ENCODE measurements at places on chromosomes 6 and 20.

GRCh38 chr6:40164345-40164755 lies 230.1 kb upstream of the MOCS1 start:
- no peak for DNase-seq
- H3K4me3 ChIP-seq: no peak overlapping the region
- H3K36me3 ChIP-seq: no peaks in the 10 kb centered on the region
- H3K27me3 ChIP-seq: no peaks in the 10 kb centered on the region

GRCh38 chr6:743320-744096 lies 50.6 kb upstream of the EXOC2 start:
- no peaks in the 10 kb centered on the region for H3K36me3 ChIP-seq
- DNase-seq: no peak
- no peak overlapping the region for H3K27ac ChIP-seq
- no peak overlapping the region for H3K4me3 ChIP-seq
- no peaks in the 10 kb centered on the region for H3K4me1 ChIP-seq

- H3K36me3 ChIP-seq: peaks cover 15% of the 10 kb centered on the region
- H3K27me3 ChIP-seq: no peaks in the 10 kb centered on the region
- H3K4me1 ChIP-seq: peaks cover 54% of the 10 kb centered on the region
- H3K27ac ChIP-seq: peak overlapping the region; percentile 3
These were observed 84.2 kb downstream of the TCP11 start for GRCh38 chr6:35056952-35057351.

GRCh38 chr6:41763470-41763869 lies 16.2 kb downstream of the FRS3 start:
- no peak for DNase-seq
- H3K27me3 ChIP-seq: no peaks in the 10 kb centered on the region
- no peak overlapping the region for H3K27ac ChIP-seq
- no peaks in the 10 kb centered on the region for H3K4me1 ChIP-seq
- no peaks in the 10 kb centered on the region for H3K36me3 ChIP-seq

GRCh38 chr6:145071836-145072235 lies 663.5 kb downstream of the EPM2A start:
- no peaks in the 10 kb centered on the region for H3K27me3 ChIP-seq
- no peaks in the 10 kb centered on the region for H3K4me1 ChIP-seq
- no peak overlapping the region for H3K27ac ChIP-seq
- H3K4me3 ChIP-seq: no peak overlapping the region
- no peaks in the 10 kb centered on the region for H3K36me3 ChIP-seq

- no peaks in the 10 kb centered on the region for H3K36me3 ChIP-seq
- DNase-seq: no peak
- no peaks in the 10 kb centered on the region for H3K27me3 ChIP-seq
These were observed 1.6 kb downstream of the NDRG3 start for GRCh38 chr20:36744243-36744642.

DNA sequence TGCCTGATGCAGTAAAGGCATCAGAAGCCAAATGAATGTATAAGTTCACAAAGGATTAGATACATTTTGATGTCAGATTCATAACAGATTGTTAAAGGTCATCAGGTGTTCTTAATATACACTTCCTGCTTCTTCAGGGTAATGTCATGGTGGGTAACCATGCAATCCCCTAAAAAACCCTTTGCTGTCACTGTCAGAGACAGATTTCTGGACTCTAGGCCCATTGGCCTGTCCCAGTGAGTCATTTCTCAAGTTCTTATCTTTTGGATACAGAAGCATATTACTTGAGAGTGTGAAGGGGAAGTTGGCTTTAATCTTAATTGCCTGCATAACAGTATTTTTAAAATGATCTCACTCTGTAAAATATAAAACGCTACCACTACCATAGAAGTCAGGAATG lies 895.6 kb upstream of the MAP3K7 start:
- no peaks in the 10 kb centered on the region for H3K27me3 ChIP-seq
- no peak overlapping the region for H3K4me3 ChIP-seq
- H3K4me1 ChIP-seq: peaks cover 6% of the 10 kb centered on the region
- no peaks in the 10 kb centered on the region for H3K36me3 ChIP-seq
- no peak for DNase-seq

GRCh38 chr20:57672164-57672563 lies 37.7 kb downstream of the PMEPA1 start:
- H3K27ac ChIP-seq: peak overlapping the region; percentile 53
- peaks cover 81% of the 10 kb centered on the region for H3K4me1 ChIP-seq
- H3K4me3 ChIP-seq: no peak overlapping the region
- DNase-seq: peak; percentile 63
- no peaks in the 10 kb centered on the region for H3K27me3 ChIP-seq
- no peaks in the 10 kb centered on the region for H3K36me3 ChIP-seq

DNA sequence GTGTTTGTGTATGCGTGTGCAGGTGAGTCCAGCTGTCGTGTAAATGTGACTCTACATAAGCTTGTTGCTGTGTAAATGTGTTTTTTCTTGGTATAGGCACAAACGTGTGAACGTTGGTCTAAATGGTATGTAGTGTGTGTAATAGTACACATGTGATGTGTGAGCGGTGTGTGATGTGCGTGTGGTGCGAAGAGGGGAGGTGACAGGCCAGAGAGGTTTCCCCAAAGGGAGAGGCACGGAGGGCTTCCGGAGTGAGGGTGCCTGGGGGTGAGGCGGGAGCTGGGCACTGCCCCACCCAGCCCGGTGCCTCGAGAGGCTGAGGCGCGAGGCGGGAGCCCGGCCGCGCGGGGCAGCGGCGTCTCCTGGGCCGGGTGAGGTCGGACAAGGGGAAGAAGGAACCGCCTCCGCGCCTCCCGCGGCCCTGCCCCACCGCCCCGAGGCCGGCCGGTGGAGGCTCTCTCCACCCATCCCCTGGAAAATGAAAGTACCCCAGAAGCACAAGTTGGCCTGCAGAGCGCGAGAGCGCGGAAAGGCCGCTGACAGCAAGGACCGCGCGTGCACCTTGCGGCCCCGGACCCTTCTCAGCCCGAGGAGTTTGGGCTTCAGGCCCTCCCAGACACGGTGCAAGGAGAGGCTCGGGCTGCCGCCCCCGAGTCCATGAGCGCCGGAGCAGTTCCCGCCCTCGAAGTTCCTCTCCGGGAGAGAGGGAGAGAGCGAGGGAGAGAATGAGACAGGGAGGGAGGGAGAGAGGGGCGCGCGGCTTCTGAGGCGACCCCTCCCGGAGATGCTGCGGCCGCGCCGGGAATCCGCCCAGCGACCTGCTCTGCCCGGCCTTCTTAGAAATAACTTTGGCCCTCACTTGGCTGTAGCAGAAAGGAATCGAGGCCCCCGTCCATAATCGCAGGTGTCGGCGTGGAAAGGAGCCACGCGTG lies 43.2 kb upstream of the OSTM1 start:
- H3K4me3 ChIP-seq: peak overlapping the region; percentile 79
- no peak overlapping the region for H3K27ac ChIP-seq
- H3K36me3 ChIP-seq: no peaks in the 10 kb centered on the region
- peaks cover 21% of the 10 kb centered on the region for H3K4me1 ChIP-seq
- DNase-seq: no peak
- H3K27me3 ChIP-seq: peaks cover 7% of the 10 kb centered on the region

- no peak overlapping the region for H3K27ac ChIP-seq
- peaks cover 3% of the 10 kb centered on the region for H3K4me1 ChIP-seq
- H3K4me3 ChIP-seq: no peak overlapping the region
- H3K36me3 ChIP-seq: no peaks in the 10 kb centered on the region
These were observed 1.9 kb downstream of the FAM83C start for GRCh38 chr20:35290186-35290886.

DNA sequence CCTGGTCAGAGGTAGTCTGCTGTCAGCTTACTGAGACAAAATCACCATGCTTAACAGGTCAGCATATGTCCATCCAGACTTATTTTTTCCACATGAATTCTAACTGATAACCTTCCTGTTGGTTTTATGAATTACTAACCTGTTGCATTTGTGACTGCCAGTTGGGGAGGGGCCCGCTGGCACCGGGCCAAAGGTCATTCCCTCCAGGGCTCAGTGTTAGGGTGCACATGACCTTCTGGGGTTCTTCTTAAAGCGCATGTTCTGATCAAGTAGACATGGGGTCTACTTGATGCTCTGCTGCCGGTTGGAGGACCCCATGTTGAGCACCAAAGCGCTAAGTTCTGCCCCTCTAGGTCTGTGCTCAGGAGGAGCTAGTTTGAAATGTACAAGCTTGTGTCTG lies 15.6 kb downstream of the DUSP22 start:
- no peaks in the 10 kb centered on the region for H3K27me3 ChIP-seq
- no peak for DNase-seq
- H3K36me3 ChIP-seq: peaks cover 3% of the 10 kb centered on the region
- H3K27ac ChIP-seq: no peak overlapping the region
- H3K4me3 ChIP-seq: no peak overlapping the region

DNA sequence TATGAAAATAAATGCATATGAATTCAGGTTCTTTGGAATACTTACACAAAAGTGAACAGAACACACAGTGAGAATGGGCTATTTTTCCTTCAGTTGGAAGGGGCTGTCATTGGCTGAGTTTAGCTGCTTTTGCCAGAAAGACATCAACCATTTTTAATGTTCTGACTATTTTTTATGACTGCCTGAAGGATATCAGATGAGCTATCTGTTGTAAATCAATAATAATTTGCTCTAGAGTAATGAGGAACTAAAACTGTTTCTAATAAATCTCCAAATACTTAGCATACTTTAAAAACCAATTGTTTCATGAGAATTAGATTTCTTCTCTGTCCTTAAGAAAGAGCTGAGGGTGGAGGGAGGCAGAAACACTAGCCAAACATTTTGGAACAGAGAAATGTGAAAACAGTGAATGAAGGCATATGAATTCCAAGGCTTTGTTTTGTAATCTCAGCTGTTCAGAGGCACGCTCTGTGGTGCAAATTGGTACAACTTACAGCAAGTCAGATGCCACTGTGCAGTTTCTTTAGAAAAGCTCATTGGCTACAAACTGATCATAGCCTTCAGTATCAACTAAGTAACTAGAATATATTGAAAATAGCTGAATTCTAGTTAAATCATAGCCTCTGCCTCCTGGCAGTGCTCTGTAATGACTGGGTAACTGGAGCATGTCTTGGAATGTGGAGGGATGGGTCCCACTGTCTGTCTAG lies 228.9 kb upstream of the JAG1 start:
- H3K27me3 ChIP-seq: no peaks in the 10 kb centered on the region

- H3K27ac ChIP-seq: no peak overlapping the region
- no peaks in the 10 kb centered on the region for H3K27me3 ChIP-seq
- no peaks in the 10 kb centered on the region for H3K36me3 ChIP-seq
- H3K4me3 ChIP-seq: no peak overlapping the region
- no peak for DNase-seq
These were observed 201.6 kb upstream of the JARID2 start for GRCh38 chr6:15044146-15044882.

DNA sequence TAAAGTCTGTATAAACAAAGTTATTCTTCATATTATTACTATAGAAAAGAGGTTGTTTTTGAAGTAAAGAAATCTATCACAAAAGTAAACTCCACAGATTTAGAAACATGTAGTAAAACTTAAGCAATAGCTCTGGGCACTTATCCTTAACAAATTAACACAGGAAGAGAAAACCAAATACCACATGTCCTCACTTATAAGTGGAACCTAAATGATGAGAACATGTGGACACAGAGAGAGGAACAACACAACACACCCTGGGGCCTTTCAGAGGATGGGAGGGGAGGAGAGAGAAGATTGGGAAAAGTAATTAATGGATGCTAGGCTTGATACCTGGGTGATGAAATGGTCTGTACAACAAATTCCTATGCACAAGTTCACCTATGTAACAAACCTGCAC lies 57.2 kb downstream of the C6orf58 start:
- no peak for DNase-seq
- no peak overlapping the region for H3K4me3 ChIP-seq
- no peaks in the 10 kb centered on the region for H3K4me1 ChIP-seq
- H3K36me3 ChIP-seq: no peaks in the 10 kb centered on the region
- H3K27ac ChIP-seq: no peak overlapping the region

- no peaks in the 10 kb centered on the region for H3K27me3 ChIP-seq
- no peak overlapping the region for H3K4me3 ChIP-seq
- no peaks in the 10 kb centered on the region for H3K4me1 ChIP-seq
- no peak for DNase-seq
- peaks cover 5% of the 10 kb centered on the region for H3K36me3 ChIP-seq
- no peak overlapping the region for H3K27ac ChIP-seq
These were observed 27.5 kb downstream of the RSPH3 start for GRCh38 chr6:158972241-158973233.

GRCh38 chr6:126976253-126976797 lies 142.1 kb upstream of the RSPO3 start:
- no peak overlapping the region for H3K4me3 ChIP-seq
- no peak for DNase-seq
- H3K27me3 ChIP-seq: no peaks in the 10 kb centered on the region
- H3K36me3 ChIP-seq: no peaks in the 10 kb centered on the region
- no peak overlapping the region for H3K27ac ChIP-seq

DNA sequence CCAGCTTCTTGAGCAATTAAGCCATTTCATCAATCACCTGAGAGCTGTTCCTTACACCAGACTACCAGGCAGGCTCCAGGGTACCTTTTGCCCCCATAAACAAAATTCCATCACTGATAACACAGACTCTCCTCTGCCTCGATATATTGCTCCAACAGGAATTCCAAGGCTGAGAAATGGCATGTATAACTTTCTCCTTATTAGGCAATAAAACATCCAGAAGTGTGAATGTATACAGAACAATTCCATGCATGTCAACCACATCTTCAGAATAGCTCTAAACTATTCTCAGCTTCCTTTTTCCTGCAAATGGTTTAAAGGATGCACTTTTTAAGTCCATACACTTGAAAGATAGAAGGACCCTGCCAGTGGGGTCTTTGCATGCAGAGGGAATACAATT lies 73.8 kb downstream of the EDN3 start:
- H3K4me3 ChIP-seq: no peak overlapping the region
- no peak for DNase-seq
- no peak overlapping the region for H3K27ac ChIP-seq
- no peaks in the 10 kb centered on the region for H3K36me3 ChIP-seq
- H3K4me1 ChIP-seq: no peaks in the 10 kb centered on the region

DNA sequence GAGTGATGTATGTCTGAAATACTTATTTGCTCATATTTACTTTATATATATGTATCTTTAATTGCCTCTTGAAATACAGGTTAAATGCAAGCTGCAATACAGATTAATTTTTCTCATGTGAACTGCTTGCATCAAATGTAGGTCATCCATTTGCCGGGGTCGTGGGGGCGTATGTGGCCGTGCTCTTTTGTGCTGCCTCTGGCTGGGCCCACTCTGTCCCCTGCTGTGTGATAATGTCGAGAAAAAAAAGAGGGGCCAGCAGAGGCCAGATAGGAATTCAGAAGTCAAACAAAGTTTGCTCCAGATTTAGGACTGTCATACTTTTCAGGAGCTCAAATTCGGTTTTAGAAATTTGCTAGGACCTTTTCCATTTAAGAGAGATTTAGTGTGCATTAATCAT lies 459.6 kb upstream of the SOX4 start:
- no peaks in the 10 kb centered on the region for H3K27me3 ChIP-seq
- no peak overlapping the region for H3K4me3 ChIP-seq
- DNase-seq: no peak

- no peak overlapping the region for H3K4me3 ChIP-seq
- H3K4me1 ChIP-seq: no peaks in the 10 kb centered on the region
- H3K27ac ChIP-seq: no peak overlapping the region
- H3K27me3 ChIP-seq: no peaks in the 10 kb centered on the region
- DNase-seq: no peak
These were observed 4.5 kb downstream of the BPI start for GRCh38 chr20:38308447-38308846.

GRCh38 chr6:54248994-54249393 lies 59.2 kb upstream of the TINAG start:
- H3K4me1 ChIP-seq: no peaks in the 10 kb centered on the region
- no peaks in the 10 kb centered on the region for H3K36me3 ChIP-seq
- H3K4me3 ChIP-seq: no peak overlapping the region
- no peak overlapping the region for H3K27ac ChIP-seq

All from ascending aorta (tissue), 2 donors.